ENCODE measurements at places on chromosomes 16 and 17.

DNA sequence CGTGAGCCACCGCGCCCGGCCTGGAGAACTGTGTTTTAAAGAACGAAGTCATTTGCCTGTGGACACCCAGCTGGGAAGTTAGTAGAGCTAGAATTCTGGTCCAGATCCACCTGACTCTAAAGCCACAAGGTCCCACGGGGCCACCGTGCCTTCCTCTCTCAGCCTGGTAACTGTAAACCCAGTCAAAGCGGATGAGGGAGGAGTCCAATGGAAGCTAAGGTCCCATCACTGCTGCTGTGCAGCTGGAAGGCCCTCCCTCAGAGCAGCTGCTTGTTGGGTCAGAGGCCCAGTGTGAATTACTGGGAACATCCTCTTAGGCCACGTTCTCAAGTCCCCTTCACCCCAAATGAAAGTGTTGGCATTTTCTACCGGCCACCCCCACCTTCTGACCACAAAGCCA, 48.8 kb upstream of the CACNG5 start:
- no peak for DNase-seq

DNA sequence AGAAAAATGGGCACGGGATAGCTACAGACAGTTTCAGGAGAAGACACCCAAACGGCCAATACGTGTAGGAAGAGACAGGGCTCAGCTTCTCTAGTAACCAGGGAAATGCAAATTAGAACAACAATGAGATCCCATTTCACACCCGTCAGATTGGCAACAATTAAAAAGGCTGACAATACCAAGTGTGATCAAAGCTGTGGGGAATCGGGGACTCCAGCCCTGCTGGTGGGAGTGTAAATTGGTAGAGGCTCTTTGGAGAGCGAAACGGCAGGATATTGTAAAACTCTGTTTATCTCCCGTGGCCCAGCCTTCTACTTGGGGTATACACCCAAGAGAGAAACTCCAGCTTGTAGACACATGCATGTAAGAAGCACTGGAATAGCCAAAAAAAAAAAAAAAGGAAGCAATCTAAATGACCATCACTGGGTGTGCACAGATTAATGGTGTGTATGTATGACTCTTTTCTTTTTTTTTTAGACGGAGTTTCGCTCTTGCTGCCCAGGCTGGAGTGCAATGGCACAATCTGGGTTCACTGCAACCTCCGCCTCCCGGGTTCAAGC, 27.5 kb downstream of the MYBBP1A start:
- DNase-seq, result no peak

- no peak for DNase-seq
Measured at GRCh38 chr17:33435721-33436301, 142.7 kb upstream of the ASIC2 start.

DNA sequence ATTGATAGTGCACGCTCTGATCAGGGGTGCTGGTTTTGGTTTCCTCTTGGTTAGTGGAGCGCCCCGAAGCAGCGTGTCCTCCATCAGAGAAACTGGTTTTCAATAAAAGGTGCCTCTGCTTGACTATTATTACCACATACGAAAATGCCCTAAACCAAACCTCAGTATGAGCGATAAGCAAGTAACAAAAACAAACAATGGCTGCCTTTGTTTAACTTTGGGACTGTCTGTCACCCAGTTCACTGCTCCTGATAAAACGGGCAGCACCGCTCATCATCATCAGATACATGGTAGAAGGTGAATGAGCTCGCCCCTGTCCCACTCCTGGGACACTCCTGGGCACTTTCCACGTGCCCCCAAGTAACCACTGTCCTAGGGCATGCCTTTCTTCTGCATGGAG, 24.0 kb downstream of the DUSP14 start:
- DNase-seq, result no peak

DNA sequence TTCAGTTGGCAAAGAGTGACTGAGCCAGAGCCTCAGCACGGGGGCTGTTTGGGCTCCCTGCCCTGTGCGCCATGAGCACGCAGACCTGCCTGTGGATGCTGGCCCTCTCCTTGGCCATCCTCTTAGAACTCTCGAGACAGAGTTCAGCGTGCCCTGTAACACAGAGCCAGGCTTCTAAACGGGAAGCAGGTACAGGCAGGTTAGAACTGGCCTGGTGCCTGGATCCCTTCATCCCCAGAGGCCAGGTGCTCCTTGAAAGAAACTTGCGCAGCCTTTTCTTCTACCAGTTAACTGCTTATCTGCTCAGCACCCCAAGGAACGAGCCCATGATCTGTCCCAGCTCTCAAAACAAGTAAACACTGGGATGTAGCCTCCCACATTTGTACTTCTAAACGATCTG, 6.9 kb downstream of the CCNF start:
- DNase-seq, result no peak

DNA sequence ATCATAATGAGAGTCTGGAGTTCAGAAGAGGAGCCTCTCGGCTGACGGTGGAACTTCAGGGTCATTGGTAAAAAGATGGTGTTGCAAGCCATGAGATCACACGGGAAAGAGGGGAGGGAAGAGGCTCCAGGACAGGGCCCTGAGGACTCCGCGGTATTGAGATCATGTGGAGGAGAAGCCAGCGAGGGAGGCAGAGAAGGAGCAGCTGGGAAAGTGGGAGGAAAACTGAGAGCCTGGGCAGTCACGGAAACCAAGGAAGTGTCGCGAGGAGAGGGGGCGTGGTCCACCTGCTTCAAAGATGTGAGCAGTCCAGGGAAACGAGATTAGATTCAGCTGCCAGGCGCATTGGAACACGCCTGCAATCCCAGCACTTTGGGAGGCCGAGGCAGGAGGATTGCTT, 27.7 kb upstream of the SBK1 start:
- no peak for DNase-seq

DNA sequence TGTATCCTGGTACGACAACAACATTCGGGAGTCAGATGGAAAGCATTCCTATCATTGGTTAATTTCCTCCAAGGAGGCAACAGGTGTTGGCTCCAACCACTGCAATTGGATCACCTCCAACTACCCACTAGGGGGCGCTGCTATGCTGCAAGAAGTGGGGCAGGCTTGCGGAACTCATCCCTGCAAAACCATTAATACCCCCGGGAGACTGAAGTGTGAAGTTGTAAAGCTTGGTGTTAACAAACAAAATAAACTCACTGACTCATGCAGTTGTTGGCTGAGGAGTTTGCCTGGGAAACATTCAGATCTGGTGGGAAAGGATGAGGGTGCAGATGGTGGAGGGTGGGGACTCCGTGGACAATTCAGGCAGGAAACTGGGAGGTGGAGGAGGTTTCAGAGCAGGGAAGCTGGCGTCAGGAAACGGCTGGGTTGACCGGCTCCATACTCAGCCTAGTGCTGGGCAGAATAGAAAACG, 84.9 kb downstream of the HS3ST2 start:
- peak; percentile 42 for DNase-seq

DNA sequence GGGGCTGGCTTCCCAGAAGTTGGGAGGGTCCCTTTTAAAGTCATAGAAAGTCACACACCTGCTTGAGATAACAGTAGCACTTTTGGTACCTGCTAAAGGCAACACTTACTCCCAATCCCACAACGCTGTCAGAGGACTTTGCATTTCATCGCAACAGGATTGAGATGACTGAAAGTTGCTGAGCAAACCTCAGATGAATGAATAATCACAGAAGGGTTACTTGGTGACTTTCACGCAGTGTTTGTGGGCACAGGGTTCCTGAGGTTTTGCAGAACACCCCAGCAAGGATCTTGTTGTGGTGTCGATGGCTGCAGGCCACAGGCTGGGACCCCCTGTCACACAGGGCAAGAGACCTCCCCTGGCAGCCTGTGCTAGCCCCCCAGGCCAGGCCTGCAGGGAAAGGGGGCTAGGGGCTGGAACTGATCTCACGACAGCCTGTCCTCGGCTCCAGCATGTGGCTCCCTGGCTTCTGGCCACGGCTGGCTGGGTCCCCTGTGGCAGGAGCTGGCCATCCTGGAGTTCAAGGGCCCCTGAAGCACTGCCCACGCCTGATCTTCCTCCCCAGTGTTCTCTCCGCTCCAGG, 79.4 kb upstream of the CBX4 start:
- no peak for DNase-seq

GRCh38 chr17:8287651-8288335, 677 bp upstream of the RANGRF start:
- no peak for DNase-seq

DNA sequence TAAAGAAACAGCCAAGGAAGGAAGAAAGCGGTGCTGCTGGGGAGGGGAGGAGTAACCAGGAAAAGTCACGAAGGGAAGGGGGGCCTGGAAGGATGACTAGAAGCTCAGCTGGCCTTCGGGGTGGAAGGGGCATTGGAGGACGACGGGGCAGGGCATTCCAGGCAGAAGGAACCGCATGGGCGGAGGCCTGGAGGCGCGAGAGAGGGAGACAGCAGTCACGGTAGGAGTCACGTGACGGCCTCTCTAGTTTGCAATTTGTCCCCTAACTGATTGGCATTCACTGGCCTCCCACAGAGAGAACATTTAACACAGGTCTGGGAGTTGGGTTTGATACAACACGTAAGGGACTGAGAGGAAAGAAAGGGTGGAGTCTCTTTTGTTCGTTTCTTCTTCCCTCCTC, 63.9 kb downstream of the RTN4RL1 start:
- no peak for DNase-seq

DNA sequence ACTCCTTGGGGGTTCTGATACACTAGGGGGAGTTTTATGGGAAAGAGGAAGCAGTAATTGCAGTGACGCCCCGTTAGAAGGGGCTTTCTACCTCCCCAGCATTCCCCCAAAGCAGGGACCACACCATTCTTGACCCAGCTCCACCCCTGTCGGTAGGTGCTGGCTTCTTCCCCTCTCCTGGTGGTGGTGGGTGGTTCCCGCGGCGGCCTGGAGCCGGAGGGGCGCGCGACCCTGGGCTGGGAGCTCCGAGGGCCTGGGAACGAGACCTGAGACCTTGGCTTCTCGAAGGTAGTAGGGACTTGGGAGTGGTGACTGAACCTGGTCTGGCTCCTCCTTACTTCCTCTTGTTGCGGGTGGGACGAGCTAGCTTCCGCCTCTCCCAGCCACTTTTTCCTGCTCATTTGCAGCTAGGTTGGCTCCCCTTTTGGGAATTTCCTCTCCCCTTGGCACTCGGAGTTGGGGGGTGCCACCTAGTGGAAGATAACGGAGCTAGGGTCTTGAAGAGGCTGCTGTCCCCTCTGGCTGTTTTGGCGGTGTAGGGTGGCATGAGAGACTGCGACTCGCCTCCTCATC, 438 bp downstream of the GRN start:
- peak; percentile 47 for DNase-seq

GRCh38 chr16:29806099-29806579, at the start of gene MAZ:
Gene MAZ, plus strand, starts transcription at chr16:29806529. Its CDS starts 173 bp downstream, at chr16:29806702.
- peak; percentile 73 for DNase-seq

- no peak for DNase-seq
Measured at GRCh38 chr17:75909051-75909811, 4.5 kb upstream of the MRPL38 start.

DNA sequence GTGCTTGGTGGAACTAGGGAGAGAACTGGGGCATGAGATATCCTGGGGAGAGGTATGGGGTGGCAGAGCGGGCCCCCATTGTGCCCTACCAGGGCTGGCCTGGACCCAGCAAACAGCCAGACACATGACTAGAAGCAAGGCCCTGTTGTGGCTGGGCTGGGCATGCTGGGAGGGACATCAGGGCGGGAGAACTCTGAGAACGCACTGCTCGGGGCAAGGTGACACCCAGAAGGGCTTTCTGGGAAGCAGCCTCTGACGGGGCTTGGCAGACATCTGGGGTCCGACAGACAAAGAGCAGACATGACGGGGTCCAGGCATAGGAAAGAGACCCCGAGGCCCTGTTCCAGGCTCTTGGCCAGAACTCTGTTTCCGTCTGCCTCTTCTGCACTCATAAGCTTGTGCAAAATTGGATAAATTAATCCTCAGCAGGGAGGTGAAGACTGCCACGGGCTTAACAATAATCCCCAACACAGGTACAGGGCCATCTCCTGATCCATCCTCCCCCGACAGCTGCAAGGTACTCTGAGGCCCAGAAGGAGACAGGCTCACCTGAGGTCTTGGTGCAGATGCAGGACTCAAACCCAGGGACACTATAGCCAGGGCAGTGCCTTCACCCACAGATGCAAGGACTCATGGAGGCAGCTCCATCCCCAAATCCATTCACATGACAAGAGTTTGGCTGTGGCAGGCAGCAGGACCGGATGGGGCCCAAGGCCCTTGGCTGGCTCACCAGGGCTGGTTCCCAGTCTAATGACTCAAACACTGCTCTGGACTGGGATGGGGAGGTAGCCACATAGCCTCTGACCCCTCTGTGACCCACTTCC, 5.4 kb downstream of the SREBF1 start:
- no peak for DNase-seq

- DNase-seq, result no peak
Measured at GRCh38 chr16:19898924-19899604, 14.4 kb upstream of the GPRC5B start.

- DNase-seq, result no peak
Measured at GRCh38 chr16:23232806-23233205, 50.3 kb downstream of the SCNN1G start.

DNA sequence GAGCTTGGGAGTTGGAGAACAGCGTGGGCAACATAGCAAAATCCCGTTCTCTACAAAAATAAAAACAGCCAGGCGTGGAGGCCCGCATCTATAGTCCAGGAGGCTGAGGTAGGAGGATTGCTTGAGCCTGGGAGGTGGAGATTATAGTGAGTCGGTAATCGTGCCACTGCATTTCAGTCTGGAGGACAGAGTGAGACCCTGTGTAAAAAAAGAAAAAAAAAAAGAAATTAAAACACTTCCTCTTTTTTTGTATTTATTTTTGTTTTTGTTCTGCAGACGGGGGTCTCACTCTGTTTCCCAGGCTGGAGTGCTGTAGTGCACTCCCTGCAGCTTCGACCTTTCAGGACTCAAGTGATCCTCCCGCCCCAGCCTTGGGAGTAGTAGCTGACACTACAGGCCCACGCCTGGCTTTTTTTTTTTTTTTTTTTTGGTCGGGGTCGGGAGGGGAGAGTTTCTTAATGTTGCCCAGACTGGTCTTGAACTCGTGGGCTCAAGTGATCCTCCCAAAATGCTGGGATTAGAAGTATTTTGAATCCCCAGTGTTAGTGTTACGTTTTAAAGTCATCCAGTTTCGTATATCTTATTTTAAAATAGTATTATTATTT, 1.5 kb downstream of the IST1 start:
- DNase-seq, result no peak

- DNase-seq, result no peak
Measured at GRCh38 chr16:60945225-60945624, 1091.0 kb downstream of the CDH8 start.
